ENCODE measurements at places on chromosomes 13 and 19.

- DNase-seq: no peak
These were observed 69.1 kb downstream of the ARHGEF18 start for GRCh38 chr19:7417671-7418324.

- no peak for DNase-seq
These were observed 5.9 kb downstream of the EFNB2 start for GRCh38 chr13:106529415-106530170.

GRCh38 chr19:48490981-48491792 lies 20.4 kb downstream of the LMTK3 start:
- DNase-seq: peak; percentile 54

GRCh38 chr19:51219307-51219706 lies 5.6 kb upstream of the CD33 start:
- no peak for DNase-seq

- peak; percentile 43 for DNase-seq
These were observed 653 bp downstream of the TMTC4 start for GRCh38 chr13:100673713-100674571.

DNA sequence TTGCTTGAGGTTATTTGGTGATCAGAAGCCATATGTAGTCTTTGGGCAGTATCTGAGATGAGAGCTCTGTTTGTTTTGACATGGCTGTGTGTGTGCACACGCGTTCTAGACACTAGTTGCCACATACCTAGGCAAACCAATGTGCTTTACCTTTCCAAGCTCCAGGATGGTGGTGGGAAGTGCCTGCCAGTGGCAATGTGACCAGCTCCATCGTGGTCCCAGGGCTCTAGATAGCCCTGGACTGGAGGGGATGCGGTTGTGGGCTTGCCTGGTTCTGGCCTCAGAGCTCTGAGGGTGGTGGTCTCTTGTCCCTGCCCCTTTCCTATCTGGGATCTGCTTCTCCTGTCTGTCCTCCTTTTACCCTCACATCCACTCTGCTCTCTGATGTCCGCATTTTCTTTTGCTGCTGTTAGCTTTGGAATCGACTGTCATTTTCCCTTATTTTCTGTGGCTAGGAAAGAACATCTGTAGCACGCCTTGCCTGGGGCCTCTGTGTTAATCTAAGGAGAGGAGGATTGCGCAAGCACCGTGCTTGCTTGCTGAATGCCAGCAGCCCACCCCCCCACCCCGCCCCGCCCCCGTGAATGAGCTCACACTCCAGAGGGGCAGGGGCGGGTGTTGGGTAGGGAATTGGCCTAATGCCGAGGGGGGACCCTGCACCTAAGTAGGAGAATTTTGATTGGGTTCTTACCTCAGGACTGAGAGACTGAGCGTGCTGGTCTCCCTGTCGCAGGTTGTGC lies 89.5 kb downstream of the ARHGEF7 start:
- no peak for DNase-seq

DNA sequence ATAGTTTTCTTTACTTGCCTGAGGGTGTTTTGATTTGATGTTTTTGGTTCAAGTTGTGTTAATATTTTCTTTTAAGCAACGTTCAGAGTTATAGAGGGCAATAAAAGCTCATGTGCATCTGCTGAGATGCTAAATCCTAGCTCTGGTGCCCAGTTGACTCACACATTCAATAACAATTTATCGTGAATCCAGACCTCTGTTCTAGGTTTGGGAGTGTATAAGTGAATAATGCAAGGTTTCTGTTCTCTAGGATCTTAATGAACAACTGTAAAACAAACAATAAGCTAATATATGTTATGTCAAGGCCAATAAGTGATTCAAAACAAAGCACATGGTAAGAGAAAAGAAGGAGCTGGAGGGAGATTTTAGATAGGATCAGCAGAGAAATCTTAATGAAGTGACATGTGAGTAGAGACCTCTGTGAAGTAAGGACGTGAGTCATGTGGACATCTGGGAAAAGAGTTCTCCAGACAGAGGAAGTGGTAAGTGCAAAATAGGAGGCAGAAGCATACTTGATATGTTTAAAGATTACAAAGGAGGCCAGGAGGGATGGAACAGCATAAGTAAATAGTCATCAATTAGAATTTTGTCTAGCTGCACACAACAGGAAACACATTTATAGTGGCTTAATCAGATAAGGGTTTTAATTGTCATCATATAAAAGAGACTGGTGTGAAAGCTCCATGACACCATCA lies 278.5 kb upstream of the HTR2A start:
- DNase-seq: no peak

GRCh38 chr19:58229255-58229639 lies 533 bp downstream of the ZNF544 start:
- no peak for DNase-seq

DNA sequence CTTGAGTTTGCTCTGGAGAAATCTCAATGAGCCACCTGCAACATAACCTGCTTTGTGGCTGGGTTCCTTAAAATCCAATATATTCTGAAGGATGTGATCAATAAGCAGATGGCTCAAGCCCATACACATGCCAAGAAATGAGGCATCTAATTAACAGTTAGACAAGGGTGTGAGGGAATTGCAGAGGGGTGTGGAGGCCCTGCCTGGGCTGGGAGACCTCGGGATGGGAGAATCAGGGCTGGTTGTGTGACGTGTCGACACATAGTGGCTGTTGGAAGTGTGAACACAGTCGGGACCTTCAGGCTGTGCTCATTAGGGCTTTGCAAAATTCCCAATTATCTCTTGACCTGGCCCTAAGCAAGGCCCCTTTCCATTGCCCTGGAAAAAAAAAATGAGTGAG lies 362.0 kb upstream of the TMTC4 start:
- no peak for DNase-seq

- no peak for DNase-seq
These were observed 2.3 kb downstream of the ZNF726 start for GRCh38 chr19:23916991-23917390.

DNA sequence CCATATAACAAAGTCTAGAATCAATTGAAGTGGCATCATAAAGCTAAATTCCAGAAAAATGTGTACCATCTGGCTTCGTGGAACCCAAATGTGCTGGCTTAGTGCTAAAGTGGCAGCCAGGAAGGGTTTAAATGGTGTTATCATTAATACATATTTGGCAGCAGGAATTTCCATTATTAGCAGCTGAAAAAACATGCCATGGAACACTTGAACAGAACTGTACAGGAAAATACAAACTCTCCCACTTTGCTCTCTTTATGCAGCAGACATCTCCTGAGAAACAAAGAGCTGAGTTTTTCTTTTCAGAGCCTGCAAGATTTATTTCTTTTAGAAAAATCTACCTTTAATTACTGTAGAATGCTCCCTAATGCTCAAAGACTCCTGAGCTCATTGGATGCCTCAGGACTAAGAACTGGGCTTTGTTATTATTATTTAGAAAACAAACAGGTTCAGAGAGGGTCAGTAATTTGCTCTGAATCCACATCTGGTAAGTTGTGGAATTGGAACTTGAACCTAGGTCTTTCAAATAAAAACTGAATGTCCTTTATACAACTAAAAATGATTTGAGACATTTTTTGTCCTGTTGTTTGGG lies 179.0 kb downstream of the LACC1 start:
- DNase-seq: no peak

DNA sequence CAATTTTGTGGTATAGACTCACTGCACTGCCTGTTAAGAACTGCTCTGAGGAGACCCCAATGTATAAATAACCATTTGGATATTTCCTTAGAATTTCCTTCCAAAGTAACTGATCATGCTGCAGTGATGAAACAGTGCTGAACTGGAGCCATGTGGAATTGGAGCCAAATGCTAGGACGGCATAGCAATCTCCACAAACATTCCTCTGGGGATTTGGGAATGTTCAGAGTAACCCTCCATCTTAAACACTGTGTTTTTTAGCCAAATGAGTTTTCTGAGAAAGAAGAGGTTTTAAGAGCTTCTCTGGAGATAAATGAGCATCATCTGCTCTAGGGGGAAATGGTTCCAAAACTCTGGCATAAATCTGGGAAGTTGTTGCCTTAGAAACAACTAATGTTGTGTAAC lies 98.2 kb downstream of the OLFM4 start:
- no peak for DNase-seq

GRCh38 chr19:54616821-54617560 lies 13.3 kb upstream of the LILRB1 start:
- no peak for DNase-seq

DNA sequence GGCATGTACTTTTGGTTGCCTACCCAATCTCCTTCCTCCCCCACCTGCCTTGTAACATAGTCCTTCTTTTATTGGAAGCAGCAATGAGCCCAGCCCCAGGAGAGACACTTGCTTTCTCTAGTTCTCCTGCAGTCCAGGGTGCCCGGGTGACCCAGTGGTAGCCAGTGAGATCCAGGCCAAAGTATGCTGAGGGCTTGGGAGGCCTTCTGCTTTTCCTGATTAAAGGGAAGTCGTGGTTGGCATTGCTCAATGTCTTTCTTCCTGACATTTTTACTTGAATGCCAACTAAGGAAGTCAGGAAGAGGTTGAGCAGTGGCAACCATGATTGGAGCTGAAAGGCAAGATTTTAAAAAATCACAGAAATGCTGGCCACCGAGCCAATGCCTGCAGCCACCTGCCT lies 25.7 kb downstream of the CNMD start:
- DNase-seq: no peak

GRCh38 chr19:19774354-19775033 lies 41.6 kb upstream of the ZNF14 start:
- no peak for DNase-seq

- no peak for DNase-seq
These were observed 14.6 kb downstream of the RAB3D start for GRCh38 chr19:11324748-11325389.

DNA sequence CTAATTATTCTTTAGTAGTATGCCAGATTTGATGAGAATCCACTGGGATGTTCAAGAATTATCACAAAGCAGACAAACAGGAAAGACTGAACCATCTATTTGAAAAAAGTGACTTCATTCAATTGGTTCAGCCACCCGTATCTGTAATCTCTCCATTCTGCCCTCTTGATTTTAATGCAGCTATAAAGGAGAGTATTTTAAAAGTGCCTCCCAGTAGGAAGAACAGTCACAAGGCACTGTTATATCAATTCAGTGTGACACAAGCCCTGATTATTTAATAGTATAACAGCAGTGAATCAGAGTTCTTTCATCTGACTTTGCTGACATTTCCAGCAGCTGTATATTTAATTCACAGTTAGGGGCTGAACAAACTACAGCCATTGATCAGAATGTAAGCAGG lies 77.3 kb upstream of the SLAIN1 start:
- no peak for DNase-seq

DNA sequence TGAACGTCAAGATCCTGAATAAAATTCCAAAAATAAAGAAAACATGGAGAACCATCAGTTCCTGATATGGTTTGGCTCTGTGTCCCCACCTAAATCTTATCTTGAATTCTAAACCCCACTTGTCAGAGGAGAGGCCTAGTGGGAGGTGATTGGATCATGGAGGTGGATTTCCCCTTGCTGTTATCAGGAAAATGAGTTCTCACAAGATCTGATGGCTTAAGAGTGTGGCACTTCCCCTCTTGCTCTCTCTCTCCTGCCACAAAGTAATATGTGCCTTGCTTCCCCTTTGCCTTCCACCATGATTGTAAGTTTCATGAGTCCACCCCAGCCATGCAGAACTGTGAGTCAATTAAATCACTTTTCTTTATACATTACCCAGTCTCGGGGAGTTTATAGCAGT lies 827.4 kb downstream of the GPC5 start:
- no peak for DNase-seq

DNA sequence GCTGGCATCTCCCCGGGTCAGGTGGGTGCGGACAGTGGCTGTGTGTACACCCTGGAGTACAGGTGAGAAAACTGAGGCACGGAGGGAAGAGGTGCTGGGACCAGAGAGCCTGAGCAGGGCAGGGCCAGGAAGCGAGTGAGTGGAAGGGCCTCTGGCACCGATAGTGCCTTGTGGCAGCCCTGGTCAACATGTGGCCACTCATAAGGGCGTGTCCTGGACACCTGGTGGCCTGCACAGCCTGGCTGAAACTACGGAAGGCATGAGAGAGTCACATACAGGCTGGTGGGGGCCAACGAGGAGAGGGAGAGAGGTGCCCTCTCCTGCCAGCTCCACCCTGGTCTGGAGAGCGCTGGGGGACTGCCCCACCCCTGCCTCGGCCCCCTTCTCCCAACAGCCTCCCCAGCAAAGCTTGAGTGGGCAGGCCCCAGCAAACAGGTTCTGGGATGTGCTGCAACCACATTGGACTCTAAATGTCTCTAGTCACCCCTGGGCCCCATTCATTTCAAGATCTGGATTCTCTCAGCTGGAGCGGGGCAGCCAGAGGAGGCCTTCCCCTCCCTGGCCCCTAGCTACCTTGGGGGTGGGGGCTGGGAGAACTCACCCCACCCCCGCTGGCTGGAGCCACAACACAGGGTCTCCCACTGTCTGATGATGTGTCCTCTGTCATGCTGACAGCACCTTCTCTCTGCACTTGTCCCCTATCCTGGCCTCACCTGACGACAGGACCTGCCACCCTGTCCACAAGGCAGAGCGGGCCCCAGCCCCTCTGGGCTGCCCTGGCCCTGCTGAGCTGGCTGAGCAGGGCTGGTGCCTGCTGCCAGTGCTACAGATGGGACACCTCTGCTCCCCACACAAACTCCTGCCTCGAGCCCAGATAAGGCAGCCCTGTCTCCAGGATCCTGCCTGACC lies 5.8 kb downstream of the CBARP start:
- no peak for DNase-seq

GRCh38 chr19:51726049-51726448 lies 2.3 kb upstream of the HAS1 start:
- DNase-seq: no peak

DNA sequence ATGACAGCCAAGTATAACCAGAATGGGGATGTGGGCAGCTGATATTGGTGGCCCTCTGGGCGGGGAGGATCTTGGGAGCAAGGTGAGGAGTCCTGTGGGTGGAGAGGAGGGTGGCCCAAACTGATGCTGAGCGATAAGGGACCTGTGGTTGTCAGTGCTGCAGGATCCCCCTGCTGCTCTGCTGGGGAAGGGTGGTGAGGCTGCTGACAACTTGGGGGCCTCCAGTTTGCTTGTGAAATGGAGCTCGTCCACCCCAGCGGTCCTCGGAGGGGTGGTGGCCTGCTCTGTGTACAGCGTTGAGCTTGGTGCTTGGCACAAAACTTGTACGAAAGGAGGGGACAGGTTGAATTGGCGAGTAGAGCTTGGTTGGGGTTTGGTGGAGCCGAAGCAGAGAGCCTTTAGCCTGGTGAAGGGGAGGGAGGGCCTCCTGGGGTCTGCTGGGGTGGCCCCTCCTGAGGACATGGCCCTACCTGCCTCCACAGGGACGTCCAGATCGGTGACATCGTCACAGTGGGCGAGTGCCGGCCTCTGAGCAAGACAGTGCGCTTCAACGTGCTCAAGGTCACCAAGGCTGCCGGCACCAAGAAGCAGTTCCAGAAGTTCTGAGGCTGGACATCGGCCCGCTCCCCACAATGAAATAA lies 2.9 kb downstream of the RPS11 start:
- no peak for DNase-seq

All from activated gamma-delta T cell treated with Interleukin-2 at 50 U/mL for 16 hours (primary cell).